ENCODE measurements at places on chromosomes 4 and X.
A peak's percentile ranks its signal among the peaks of the same experiment; 100 is the strongest.

GRCh38 chr4:123449780-123450179 lies 53.2 kb downstream of the SPRY1 start:
- DNase-seq: peak; percentile 38

DNA sequence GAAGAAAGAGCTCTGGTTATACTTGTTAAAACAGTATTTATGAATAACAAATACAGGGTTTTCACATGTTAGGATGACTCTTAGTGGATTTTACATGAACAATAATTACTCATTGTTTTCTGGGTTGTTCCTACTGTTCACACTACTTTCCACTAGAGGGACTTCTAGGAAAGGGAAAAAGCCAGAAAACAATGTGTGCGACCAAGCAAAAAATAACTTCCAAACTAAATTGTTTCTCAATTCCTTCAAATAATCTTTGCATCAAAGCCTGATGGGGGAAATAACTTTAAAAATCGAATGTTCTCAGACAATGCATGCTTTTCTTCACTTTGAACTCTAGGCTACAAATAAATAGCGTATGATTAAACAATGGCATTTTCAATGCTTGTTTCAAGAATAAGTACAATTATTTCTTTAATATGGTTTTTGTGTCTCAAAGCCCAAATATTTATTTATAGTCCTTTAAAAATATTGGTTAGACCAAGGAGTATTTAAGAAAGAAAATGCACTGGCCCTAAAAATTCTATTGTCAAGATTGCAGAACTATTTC lies 72.1 kb upstream of the ETNPPL start:
- DNase-seq: peak; percentile 68

DNA sequence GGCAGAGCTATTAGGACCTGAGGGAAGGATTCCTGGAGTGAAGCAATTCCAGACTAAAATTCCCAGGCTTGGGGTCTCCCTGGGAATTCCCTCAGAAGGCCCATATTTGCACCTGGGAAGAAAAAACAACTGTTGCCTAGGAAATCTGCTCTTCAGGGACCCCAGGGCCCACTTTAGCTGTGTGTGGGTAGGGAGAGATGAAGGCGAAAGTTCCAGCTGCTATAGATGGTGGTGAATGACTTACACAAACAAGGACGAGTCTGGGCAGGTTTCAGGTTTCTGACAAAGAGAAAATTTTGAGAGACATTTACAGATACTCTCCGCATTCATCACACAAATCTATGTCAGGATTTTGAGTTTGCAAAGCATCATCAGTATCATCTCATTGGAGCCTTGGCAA lies 126.1 kb downstream of the GPC3 start:
- no peak for DNase-seq

- DNase-seq: no peak
Observed at GRCh38 chr4:153061971-153062370, 125.8 kb downstream of the FHDC1 start.

- no peak for DNase-seq
Observed at GRCh38 chr4:146229406-146229805, 15.1 kb downstream of the REELD1 start.

- no peak for DNase-seq
Observed at GRCh38 chr4:42296196-42296595, 101.1 kb upstream of the SHISA3 start.

DNA sequence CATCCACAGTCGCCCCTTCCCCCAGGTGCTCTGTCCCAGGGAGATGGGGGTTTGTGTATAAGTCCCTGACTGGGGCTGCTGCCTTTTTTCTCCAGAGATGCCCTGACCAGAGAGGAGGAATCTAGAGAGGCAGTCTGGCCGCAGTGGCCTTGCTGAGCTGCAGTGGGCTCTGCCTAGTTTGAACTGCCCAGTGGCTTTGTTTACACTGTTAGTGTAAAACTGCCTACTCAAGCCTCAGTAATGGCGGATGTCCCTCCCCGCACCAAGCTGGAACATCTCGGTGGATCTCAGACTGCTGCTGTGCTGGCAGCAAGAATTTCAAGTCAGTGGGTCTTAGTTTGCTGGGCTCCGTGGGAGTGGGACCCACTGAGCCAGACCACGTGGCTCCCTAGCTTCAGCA lies 102.6 kb upstream of the GIMD1 start:
- no peak for DNase-seq

- DNase-seq: no peak
Observed at GRCh38 chrX:40049084-40049641, 48.6 kb downstream of the BCOR start.

Data from fibroblast of skin of back (primary cell).